Kidney capillary endothelial cell (primary cell): ENCODE measurements at places on chromosomes 7 and 10.

- DNase-seq: no peak
These were observed 30.7 kb upstream of the RASGEF1A start for GRCh38 chr10:43297534-43297933.

DNA sequence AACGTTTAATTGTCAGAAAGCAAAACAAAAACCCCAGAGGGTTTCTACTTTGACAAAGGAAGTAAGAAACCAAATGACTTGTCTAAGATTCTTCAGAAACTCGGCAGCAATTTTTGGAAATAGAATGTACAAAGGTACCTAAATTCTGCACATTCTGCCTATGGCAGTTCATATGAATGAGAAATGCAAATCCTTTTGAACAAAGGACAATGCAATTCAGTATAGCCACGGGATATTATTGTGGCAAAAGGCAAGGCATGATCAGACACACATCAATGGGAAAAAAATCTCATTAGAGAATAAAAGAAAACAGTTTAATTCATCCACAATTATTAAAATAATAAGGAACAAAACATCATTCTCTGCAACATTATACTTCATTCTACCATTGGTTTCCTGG is 93.4 kb downstream of the SEMA3C start:
- no peak for DNase-seq

- no peak for DNase-seq
These were observed 22.1 kb downstream of the CLDN12 start for GRCh38 chr7:90425376-90425775.

DNA sequence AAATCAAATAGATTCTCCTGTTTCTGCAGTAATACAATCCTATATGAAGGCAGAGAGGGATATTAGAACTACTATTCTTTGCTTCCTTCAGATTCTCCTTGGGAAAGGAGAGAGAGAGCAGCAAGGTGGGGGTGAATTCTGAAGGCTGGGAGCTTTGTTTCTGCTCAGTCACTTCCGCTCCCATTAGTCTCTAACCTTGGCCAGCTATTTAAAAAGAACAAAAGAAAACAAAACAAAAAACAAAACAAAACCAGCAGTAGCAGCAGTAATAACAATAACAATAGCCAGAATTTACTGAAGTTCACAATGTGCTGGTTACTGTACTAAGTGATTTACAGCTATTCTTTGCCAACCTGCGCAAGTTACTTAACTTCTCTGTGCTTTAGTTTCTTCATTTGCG is 9.9 kb downstream of the GPR85 start:
- DNase-seq: no peak

DNA sequence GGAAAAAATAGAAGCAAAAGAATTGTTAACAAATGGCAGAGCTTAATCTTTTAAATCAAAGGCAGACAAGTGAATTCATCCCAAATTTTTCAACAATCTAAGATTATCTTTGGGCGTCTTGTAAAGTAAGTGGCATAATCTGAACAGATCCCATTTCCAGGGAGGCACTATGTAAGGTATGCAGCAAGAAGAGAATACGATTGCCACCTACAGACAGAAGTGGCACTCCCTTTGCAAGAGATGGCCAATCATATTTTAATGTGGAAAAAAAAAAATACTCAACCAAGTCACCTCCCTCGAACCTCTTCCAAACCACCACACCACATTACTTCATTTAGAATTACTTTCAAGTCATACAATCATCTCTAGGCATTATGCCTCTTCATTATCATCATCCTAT is 4.0 kb downstream of the GFRA1 start:
- DNase-seq: no peak

DNA sequence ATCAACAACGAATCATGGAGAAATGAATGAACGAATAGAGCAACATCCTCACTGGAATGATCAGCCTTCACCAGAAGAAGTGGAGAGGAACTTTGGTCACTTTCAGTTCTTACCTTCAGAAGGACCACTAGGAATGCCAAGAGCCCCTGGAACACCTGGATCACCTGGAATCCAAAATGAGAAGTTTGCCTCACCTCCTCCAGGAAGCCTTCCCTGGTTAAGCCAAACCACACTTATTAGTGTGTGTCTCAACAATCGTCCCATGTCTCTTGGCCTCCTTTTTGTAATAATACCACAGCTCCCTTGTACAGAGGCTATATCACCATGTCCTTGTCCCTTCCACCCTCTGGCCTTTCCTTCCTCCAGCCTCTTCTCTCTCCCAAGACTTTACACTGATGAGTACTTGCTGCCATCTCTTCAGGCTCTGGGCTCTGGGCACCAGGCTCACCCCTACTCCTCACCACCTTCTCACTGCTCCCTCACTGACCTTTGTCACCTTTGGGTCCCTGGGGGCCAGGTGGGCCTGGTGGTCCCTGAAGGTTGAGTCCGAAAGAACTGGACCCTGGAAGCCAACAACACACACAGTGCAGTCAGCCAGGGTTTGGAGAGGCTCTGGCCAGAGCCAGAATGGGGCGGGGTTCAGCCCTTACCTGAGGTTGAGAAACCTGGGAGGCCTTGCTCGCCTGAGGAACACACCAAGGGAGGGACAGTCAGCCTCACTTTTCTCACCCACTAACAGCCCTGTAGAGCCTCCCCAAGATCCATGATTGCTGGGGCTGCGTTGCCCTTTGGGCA is 46.5 kb downstream of the COL17A1 start:
- DNase-seq: no peak

- DNase-seq: no peak
These were observed 307.2 kb downstream of the HGF start for GRCh38 chr7:81462672-81463071.

- DNase-seq: no peak
These were observed 411.5 kb downstream of the SFMBT2 start for GRCh38 chr10:6999232-6999925.

GRCh38 chr10:69721690-69722310 is 79.9 kb upstream of the COL13A1 start:
- peak; percentile 82 for DNase-seq

- DNase-seq: no peak
These were observed 23.6 kb upstream of the COBL start for GRCh38 chr7:51340029-51340838.

DNA sequence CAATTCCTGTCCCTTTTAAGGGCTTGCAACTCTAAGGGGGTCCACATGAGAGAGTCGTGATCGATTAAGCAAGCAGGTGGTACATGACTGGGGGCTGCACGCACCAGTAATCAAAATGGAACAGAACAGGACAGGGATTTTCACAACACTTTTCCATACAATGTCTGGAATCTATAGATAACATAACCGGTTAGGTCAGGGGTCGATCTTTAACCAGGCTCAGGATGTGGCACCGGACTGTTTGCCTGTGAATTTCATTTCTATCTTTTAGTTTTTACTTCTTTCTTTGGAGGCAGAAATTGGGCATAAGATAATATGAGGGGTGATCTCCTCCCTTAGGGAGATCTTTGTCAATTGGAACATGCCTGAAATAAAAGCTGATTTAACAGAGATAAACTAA is 370.1 kb downstream of the IPMK start:
- DNase-seq: no peak

- DNase-seq: no peak
These were observed 131.3 kb downstream of the PLPP4 start for GRCh38 chr10:120588311-120588710.

- no peak for DNase-seq
These were observed 88.9 kb downstream of the C1GALT1 start for GRCh38 chr7:7271094-7271874.

GRCh38 chr10:107545717-107546116 is 381.2 kb upstream of the SORCS1 start:
- no peak for DNase-seq

DNA sequence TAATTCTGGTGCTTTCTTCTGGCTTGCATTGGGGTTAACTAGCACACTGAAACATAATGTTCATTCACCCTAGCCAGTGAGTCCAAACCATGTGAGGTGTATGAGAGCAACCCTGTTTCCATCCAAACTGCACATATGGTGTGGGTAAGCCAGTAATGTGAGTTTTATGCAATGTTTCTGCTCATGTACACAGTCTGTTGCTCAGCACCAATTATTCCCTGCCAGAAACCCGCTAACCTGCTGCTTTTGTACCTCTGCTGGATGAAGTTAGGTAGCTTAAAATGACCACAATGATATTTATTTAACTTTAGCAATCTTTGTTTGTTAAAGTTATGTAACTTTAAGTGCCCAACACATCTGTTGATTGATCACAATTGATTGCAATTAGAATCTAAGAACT is 93.7 kb upstream of the RPA3 start:
- DNase-seq: no peak

DNA sequence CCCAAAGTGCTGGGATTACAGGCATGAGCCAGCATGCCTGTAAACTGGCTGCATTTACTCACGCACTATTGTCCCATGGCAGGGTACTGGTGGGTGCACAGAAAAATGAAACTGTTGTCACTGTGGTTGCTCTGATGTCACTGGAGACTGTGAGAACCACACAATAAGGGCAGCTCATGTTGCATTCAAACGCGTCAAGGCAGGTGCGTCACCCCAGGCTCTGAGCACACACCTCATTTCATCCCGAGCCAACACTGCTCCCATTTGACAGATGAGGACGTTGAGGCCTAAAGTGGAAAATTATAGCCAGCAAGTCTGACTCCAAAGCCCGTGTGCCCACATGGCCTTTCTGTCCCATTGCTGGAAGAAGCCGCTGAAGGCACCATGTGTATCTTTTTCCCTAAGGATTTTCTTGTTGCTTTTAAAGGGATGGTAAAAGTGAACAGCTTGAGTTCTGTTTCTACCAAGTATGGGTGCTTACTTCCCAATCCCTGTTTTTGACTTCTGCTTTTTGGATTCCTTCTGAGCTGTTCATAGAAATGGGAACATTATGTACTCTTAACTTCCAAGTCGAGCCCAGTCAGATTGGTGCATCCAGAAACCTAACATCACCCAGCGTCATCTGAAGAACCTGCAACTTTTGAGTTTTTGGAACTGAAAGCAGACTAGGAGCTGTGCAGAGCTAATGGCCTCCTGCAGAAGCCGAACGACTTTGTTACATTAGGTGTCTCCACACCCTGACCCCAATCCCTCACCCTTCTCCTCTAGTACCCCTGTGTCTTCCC is 60.1 kb upstream of the CARD11 start:
- DNase-seq: no peak

DNA sequence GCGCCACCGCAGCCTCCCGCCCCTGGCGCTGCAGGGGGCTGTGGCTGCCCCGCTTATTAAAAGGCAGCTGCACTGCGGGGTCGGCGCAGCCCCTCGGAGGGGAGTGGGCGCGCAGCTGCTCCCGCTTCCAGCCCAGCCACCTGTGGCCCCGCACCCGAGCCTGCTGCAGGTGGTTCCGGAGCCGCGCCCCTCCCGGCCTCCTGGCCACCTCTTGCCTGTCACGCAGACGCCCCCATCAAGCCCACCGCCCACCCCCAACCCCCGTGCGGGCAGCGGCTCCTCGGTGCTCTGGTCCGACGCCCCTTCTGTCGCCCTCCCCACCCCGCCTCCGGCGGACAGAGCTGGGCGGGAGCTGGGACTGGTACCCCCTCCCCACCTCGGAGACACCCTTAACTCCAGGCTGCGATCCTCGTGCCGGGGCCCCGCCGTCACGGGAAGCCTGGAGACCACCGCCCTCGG is 549 bp downstream of the CALY start:
- no peak for DNase-seq

DNA sequence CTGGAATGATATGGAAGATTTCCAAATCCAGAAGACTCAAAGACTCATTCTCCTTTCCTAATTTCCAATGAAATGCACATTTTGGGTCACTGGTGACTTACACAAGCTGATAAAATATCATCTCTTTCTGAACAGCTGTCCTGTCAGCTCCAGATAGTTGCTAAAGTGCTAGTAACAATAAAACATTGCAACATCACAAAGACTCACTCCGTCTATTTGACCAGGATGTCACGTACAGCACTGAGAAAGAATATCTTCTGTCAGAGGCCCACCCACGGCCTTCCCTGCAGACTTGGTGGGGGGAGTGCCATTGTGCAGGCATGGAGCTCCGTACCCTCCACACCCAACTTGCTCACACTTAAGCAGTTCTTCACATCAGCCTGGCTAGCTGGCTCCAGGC is 78.9 kb upstream of the EGR2 start:
- DNase-seq: no peak

DNA sequence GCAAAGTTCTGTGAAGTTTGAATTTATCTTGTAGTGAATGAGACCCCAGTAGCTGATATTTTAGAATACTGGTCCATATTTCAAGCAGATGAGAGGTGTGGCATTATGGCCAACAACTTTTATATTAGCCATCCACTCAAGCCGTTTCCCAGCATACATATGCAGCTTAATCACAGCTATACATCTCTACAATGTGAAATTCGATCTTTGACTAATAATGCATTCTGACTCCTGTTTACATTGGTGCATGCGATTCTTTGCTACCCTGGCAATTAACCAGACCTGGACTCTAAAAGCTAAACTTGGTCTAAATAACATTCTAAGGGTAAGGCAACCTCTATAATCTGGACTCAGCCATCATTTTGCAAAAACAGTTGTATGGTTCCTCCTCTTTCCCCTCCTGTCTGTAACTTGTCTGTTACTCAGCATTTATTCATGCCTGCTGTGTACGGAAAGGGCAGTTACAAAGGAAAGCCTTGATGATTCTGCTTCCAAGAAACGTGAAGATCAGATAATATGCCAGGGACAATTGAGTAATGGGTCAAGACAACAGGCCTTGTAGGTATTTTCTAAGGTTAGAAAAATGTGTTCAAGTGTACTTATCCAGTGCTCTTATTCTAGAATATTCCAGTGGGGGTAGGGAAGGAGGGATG is 50.6 kb downstream of the PNLIPRP2 start:
- DNase-seq: no peak

GRCh38 chr7:107830420-107830819 is 27.4 kb upstream of the SLC26A3 start:
- DNase-seq: no peak

GRCh38 chr10:124244256-124244877 is 151.0 kb upstream of the CHST15 start:
- DNase-seq: no peak

GRCh38 chr10:48939790-48940325 is at the start of gene LRRC18:
Gene LRRC18 (minus strand): TSS chr10:48939840. CDS start chr10:48914155, 25,685 bp downstream.
- no peak for DNase-seq

DNA sequence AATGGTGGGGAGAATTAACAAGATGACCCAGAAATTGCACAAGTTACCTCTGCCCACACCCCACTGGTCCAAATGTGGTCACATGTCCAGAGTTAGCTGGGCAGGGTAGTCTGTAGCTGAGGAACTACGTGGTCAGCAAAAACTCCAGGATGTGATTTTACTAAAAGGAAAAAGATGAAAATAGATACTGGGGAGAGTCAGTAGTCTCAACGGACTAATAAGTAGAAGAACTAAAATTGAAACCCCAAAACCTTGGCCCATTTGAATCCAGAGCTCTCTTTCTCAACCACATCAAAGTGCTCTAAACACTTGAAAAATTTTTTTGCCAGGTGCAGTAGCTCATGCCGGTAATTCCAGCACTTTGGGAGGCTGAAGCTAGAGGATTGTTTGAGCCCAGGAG is 146.3 kb downstream of the SKIDA1 start:
- no peak for DNase-seq
